GM23248 (cell line): ENCODE measurements at places on chromosomes 3 and 15.

DNA sequence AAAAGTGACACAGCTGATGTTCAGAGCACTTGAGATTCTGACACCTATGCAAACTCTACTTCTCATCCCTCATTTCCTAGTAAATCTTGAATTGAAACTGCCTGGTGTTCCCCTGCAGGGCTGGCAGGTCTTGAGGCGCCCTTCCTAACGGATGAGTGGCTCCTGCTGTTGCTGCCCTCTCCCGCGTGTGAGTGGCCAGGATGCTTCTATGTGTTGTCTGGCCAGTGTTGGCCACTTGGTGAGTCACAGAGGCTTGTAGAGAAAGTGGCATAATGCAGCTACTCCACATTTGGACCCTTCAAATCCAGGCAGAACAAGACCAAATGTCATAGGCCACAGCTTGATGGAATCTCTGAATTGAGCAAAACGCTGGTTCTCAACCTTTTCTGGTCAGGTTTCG, 63.6 kb downstream of the MOBP start:
- peak; percentile 43 for DNase-seq

DNA sequence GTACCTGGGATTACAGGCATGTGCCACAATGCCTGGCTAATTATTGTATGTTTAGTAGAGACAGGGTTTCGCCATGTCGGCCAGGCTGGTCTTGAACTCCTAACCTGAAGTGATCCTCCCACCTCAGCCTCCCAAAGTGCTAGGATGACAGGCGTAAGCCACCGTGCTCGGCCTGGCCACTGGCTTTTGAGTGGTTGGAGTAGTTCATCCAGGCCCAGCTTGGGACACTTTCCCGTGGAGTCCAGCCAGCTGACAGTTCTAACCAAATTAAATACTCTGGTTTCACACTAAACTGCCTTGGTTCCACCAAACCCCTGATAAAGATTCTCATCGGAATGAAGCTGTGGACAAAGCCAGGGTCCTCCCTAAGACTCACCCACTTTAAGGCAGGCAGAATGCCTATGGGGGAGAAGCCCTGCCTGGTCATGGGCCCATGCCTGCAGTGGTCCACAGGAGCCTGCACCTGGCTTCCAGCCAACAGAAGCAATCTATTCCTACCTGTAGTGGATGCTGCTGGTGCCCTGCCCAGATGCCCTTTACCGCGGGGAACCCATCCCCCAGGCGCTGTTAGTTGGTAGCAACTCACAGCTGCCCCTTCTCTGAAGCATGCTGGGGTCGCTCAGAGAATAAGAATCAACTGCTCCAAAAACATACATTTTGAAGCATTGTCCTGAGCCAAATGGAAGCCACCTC, 5.2 kb upstream of the SLC28A1 start:
- no peak for DNase-seq

- no peak for DNase-seq
These were observed 111.3 kb upstream of the PRR20G start for GRCh38 chr3:127399154-127399553.

DNA sequence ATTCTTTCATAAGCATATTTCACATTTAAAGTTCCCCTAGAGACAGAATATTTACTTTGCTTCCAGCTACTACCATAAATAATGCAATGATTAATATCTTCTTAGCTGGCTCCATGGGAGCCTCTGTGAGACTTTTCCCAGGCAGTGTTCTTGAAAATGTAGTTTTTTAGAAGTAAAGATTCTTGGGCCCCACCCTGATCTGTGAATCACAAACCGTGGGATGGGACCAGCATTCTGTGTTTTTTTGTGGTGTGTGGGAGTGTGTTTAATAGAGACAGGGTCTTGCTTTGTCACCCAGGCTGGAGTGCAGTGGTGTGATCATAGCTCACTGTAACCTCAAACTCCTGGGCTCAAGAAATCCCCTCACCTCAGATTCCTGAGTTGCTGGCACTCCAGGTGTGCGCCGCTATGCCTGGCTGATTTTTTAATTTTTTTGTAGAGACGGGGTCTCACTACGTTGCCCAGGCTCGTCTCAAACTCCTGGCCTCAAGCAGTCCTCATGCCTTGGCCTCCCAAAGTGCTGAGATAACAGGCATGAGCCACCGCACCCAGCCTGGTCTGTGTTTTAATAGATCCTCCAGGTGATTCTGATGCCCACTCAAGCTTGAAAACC, 83.0 kb downstream of the KLHL25 start:
- peak; percentile 73 for DNase-seq

- no peak for DNase-seq
These were observed 52.2 kb downstream of the C3orf85 start for GRCh38 chr3:109188741-109189140.

DNA sequence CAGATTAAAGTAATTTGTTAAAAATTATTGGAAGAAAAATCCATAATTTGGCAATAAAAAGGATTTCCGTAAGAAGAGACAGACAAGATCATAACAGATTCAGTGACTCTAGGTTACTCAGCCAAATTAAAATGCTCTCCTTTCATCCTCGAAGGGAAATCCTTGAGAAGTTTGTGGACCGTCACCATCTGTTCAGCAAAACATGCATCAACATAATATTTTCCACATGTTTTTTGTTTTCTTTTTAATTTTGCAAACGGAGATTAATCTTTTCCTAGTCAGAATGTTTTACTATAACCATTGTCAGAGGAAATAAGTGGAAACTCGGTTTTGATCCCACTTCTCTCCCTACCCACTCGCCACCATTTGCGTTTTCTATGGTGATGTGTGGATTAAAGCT, 128.3 kb downstream of the TMCO5A start:
- DNase-seq = peak; percentile 63

DNA sequence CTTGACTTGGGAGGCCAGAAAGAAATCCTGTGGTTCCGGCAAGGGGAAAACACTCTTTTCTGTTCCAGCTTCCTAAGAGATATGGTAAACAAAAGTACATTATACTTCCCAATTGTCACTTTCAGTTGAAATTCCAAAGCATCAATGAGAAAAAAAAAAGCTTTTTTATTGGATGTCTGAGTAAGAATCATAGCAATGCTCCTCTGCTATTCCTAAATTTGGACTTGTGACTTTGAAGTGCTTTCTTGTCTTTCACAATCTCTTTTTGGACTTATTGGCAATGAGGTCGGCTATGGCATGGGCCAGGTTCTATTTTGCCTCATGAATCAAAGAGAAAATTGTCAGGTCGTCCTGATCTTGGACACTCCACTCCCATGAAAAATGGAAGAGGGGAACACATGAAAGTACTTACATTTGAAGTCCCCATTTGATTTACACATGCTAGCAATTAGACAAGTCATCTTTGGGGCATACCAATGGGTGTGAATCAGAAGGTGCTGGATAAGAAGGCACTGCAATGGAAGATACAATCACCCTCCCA, 170.5 kb downstream of the GREM1 start:
- peak; percentile 77 for DNase-seq

DNA sequence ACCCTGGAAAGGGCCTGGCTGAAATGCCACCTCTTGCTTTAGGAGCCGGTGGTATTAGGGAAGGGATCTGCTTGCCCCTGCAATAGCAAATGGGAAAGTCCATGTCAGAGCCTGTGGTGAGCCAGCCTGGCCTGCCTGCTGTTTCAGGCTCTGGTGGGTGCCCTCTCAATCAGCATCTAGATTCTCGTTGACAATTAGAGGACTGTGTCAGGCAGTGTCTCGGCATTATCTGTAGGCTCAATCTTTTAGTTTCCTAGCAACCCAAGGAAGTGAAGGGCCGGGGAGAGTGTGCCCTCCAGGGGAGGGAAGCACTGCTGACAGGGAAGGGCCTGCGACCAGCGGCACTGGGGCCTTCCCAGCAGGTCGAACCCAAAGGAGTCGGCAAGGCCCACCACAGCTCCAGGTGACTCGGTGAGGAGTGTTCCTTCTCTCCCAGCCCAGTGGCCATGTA, 42.1 kb downstream of the TLE3 start:
- DNase-seq = no peak

DNA sequence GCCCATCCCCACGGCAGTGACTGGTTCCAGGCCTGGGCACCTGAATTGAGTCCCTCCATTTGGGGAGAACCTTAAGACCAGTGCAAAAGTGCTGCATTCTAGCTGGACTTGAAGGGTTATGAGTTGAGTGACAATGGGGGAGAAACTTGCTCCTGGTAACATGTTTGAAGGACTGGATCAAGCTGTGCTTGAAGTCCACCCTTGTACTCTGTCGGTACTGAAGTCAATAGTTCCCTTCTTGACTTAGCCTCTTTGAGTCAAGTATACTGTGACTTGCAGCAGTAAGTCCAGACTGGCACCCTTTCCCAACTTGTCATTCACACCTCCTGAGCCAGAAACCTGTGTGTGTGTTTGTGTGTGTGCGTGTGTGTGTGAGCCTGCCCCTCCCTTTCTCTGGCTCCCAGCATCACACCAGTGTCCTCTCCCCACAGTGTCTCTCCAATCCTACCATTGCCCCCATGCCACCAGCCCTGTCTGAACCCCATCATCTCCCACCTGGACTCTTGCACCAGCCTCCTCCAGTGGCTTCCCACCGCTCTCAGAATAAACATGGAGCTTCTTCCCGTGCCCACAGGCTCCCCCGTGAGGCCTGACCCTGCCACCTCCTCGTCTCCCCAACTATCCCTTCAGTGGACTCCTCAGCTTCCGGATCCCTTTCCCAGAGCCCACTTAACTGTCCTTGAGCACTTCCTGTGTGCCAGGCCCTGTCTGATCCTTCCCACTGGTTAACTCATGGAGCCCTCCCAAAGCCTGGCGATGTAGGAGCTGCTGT, 10.2 kb upstream of the FBLN2 start:
- peak; percentile 46 for DNase-seq

GRCh38 chr3:74614107-74614967, at the start of gene CNTN3:
CNTN3 (minus strand) TSS chr3:74614659; CDS start chr3:74521112, 93,547 bp downstream.
- peak; percentile 69 for DNase-seq
